Astrocyte (in vitro differentiated cells and primary cell): ENCODE measurements at places on chromosomes 12 and 14.

DNA sequence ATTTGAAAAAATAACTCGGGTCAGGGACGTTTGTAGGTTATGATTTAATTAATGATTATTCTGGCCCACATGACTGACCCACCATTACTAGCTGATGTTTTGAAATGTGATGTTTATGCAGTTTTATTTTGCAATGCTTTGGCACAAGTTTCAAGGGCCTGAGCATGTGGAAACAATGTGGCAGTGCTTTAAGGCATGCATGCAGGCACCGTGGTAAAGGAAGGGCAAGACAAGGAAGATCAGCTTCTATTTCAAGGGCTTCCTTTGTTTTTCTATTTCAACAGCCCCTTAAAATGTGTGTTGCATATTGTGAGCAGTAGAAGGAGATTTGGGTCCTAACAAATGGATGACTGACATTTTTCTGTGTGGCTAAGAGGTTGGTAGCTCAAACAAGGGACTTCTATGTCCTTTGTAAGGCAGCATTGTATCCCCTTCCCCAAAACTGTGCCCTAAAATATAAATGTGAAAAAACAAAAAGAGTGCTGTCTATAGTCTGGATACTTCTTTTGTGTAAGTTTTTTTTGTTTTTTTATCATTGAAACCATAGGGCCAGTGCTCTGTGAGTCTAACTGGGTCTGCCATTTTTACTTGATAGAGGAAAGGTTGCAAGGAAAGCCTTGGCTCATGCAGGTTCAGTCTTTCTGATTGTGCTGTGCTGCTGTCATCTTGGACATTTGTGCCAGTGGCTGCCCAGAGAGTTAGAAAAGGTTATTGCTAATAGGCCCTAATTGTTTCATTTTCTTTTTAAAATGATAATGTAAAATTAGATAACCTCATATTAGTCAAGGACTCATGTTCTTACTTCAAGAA is 103.5 kb downstream of the FGD4 start:
- peak; percentile 18 for DNase-seq

GRCh38 chr14:95198320-95198719 is 41.0 kb upstream of the DICER1 start:
- no peak for DNase-seq

GRCh38 chr12:127414636-127415035 is 852.3 kb upstream of the TMEM132C start:
- DNase-seq = no peak

DNA sequence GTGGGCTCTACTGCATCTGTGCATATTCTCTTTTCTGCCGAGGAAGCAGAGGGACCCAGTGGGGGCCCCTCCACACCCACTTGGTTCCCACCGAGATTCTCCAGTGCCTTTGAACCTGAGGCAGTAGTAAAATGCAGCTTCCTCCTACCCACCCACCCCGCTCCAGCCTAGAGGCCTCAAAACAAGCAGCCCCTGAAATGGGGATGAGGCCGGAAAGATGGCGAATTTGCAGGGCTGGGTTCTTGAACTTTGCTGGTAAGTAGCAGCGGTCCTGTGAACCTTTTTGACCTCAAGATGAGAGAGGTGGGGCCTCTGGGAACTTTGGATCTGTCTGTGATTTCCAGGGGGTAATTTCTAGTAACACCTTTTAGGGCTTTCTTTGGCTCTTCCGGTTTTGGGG is 15.4 kb downstream of the PLEKHG3 start:
- DNase-seq = no peak
